Stimulated activated CD4-positive, alpha-beta T cell treated with anti-CD3 and anti-CD28 coated beads, Interleukin-2, amount 100 ng/mL, for 48 hours (primary cell): ENCODE measurements at places on chromosomes 4 and X.
A peak's percentile ranks its signal among the peaks of the same experiment; 100 is the strongest.

GRCh38 chr4:47704693-47705325 is 133.1 kb downstream of the CORIN start:
- DNase-seq = peak; percentile 2

GRCh38 chrX:56569378-56570057 is 6.1 kb downstream of the UBQLN2 start:
- no peak for DNase-seq

GRCh38 chrX:14922437-14922836 is 49.2 kb downstream of the MOSPD2 start:
- DNase-seq = no peak

DNA sequence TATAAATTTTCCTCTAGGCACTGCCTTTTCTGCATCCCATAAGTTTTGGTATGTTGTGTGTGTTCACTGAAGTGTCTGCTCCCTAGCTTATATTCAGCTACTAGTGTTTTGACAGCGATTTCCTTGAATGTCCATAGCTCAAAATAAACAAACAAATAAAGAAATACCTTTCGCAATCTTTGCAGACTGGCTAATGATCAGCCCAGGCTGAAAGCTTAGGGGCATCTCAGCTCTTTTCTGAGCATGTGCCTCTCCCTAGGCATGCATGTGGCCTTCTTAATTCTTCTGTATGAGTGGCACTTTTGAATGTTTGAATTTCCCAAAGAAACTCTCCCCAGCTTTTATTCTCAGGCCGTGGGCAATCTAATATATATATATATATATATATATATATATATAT is 44.6 kb upstream of the SHROOM4 start:
- no peak for DNase-seq

GRCh38 chrX:9560219-9560618 is 95.4 kb downstream of the TBL1X start:
- DNase-seq = no peak

DNA sequence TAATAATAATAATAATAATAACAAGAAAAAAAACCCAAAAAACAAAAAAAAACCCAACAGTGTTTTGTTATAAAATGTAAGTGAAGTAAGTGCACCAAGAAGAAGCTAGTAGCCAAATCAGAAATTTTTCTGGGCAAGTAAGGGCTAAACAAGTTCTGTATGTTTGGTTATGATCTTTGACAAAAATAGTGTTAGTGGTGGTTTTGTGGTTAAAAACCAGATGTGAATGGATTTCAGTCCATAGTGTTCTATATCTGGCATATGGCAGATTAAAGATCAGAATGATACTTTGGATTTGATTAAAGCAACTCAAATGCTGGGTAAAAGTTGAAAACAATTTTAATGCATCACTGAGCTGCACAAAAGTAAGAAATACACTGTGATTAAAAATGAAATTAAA is 116.5 kb upstream of the NDST4 start:
- DNase-seq = no peak

GRCh38 chr4:24850674-24851073 is 55.3 kb downstream of the SOD3 start:
- no peak for DNase-seq

DNA sequence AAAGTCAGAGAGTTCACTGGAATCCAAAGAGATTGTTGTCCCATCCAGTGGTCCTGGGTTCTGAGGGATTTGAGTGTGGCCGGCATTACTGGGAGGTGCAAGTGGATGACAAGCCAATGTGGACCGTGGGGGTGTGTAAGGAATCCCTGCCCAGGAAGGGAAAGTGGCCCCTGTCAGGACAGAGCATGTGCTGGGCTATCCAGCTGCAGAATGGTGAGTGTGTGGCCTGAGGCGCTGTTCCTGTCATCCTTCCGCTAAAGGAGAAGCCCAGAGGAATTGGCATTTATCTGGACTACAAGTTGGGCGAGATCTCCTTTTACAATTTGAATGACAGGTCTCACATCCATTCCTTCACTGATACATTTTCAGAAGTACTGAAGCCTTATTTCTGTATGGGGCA is 20.4 kb upstream of the TRIM60 start:
- no peak for DNase-seq

DNA sequence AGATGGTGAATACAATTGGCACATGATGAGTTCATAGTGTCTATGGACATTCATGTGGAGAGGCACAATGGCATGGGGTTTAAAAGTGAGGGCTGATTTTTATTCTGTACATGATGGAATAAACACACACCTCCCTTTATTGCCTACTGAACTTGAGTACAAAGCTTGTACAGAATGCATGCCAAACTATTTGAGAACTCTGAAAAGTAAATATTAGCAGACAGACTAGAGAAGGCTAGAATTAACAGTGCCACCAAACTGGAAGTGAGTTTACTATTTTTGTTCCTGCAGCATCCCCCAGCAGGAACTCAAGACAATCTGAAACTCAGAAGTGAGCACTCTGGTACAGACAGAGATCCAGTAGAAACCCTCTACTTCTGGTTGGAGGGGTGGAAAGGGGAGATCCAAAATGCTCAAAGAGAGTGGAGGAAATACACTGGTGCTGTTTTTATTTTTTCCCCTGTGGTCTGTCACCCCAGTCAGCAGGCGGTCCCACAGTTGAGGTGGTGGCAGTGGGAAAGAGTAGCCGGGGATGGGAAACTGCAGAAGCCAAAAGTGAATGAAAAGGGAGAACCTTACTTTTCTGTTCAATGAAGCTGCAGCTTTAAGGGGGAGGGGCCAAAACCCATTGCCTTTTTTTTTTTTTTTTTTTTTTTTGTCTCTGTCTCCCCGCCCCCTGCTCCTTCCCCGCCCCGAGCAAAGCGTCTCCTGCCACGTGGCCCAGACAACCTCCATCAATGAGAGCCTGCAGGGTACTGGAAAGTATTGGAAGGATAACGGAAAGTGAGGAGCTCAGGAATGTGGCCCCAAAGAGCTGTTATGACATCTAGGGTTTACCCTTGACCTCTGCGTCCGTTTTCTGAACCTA is 20.5 kb downstream of the AKAP4 start:
- no peak for DNase-seq
